LHCN-M2 (cell line): ENCODE measurements at places on chromosomes 5 and 9.

DNA sequence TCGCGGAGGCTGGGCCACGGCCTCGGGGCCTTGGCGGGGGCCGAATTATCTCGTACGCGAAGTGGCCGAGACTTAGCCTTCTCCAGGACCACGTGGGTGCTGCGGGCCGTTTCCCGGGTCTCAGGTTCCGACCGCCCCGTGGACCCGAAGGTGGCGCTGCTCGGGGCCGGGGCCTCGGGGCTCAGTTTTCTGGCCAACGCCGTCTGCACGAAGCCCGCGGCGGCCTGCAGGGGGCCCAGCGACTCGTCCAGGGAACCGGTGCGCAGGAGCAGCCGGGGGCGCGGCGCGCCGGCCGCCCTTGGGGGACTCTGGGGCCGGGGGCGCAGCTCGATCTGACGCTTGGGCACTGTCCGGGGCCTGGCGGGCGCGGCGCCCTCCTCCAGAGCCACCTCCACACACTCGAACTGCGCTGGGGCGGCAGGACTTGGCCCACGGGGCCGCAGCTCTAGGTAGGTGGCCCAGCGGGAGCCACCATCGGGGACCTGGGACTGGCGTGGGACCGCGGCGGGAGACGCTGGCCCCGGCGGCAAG, 716 bp downstream of the PROB1 start:
- no peak for DNase-seq

GRCh38 chr9:13491493-13492424, 212.3 kb upstream of the MPDZ start:
- no peak for DNase-seq

GRCh38 chr5:53927668-53928247, 367.3 kb downstream of the NDUFS4 start:
- no peak for DNase-seq

- no peak for DNase-seq
Measured at GRCh38 chr5:71877511-71877910, 158.4 kb downstream of the CARTPT start.

DNA sequence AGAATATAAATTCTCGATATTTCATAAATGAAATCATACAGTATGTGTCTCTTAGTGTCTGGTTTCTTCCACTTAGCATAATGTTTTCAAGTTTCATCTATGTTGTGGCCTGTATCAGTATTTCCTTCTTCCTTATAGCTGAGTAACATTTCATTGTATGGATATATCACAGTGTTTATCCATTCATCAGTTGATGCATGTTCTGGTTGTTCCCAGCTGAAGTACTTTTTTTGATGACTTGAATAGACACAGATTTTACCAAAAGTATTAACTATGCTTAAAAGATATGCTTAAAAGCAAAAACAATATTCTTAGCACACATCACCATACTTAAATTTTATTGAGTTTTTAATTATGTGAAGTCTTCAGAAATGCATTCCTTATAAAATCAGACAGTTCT, 12.7 kb downstream of the RAB14 start:
- DNase-seq, result no peak

DNA sequence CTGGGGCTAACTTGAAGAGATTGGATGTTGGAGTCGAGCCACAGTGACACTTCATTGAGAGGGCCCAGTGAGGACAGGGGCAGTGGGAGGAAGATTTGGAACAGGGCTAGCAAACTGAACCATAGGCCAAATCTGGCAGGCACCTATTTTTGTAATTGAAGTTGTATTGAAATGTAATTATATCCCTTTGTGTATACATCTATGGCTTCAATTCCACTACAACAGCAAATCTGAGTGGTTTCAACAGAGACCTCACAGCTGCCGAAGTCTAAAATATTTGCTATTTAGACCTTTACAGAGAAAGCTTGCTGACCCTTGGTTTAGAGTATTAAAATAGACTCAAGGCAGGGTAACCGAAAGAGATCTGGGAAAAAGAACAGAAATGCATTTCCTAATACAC, 4.7 kb upstream of the TNFSF8 start:
- DNase-seq, result no peak

DNA sequence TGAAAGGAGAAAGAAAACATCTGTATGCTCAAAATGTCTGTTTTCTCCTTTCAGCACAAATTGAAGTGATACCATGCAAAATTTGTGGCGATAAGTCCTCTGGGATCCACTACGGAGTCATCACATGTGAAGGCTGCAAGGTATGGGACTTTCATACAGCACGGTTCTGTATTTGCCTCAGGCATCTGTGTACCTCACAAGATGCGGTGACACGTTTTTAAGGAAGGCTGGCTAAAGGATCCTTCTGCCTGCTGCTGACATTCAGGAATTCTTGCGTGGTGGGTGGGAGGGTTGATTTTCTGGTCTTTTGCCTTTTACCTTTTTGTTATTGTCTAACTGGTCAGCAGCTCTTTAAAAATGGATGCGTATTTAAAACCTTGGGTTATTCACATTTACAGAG, 133.1 kb downstream of the RORB start:
- no peak for DNase-seq

- DNase-seq, result no peak
Measured at GRCh38 chr9:116940614-116941215, 253.6 kb downstream of the TRIM32 start.

- no peak for DNase-seq
Measured at GRCh38 chr9:1994180-1994579, 21.0 kb upstream of the SMARCA2 start.

DNA sequence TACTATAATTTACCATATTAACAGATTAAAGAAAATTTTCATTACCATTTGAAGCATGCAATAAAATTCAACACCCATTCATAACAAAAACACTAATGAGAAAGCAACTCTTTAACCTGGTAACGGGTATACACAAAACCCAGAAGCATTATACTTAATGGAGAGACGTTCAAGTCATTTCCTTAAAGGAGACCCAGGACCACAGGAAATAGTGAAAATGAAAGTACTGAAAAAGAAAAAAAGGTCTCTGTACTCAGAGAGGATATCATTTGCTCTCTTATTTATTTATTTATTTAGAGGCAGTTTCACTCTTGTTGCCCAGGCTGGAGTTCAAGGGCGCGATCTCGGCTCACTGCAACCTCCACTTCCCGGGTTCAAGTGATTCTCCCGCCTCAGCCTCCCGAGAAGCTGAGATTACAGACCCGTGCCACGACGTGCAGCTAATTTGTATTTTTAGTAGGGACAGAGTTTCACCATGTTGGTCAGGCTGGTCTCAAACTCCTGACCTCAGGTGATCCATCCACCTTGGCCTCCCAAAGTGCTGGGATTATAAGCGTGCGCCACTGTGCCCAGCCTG, 61.6 kb downstream of the SETX start:
- DNase-seq, result no peak

DNA sequence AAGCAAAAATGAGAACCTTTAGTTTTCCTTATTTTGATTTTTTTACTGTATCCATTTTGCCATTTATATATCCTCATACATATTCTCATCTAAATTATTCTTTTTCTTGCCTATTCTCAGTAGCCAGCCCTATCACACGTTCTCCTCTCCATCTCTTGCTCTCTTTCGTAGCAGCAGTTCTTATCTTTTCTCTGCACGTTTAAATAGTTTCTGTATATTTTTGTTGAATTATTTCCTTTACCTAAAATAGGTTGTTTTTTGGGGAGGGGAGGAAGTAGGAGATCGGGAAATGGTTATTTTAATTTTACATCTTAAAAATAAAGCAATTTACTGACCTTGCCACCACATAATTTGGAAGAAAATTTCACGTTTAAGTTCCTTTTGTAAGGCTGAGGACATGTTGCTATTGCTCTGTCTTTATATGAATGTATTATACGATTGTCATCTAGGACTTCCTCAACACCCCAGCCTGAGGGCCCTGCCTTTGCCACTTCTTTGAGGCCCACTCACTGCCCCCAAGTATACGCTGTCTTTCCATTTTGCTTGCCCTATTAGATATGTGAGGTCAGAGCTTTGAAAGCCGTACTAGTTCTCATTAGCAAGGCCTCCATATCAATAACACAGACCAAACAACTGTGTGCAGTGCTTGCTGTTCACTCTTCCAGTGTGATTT, 140.3 kb downstream of the GNAQ start:
- DNase-seq, result no peak

DNA sequence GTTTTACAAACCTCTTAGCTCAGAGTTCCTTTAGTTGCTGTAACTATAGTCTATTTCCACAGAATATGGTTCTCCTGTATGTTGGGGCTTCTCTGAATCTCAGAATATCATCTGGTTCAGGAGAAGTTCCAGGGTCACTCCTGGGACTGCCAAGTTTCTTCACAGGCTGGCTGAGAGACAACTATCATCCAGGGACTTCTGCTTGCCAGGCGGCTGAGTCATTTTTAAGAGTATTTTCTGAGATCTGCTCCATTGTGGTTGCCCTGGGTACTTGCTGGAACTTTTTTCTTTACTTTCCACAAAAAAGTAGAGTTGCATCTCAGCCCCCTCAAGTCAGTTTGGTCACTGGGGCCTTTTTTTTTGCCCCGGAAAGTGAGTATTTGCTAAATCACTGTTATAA, 566.5 kb downstream of the LRRC70 start:
- DNase-seq, result no peak

- DNase-seq, result no peak
Measured at GRCh38 chr5:67311208-67311607, 114.6 kb upstream of the CD180 start.

DNA sequence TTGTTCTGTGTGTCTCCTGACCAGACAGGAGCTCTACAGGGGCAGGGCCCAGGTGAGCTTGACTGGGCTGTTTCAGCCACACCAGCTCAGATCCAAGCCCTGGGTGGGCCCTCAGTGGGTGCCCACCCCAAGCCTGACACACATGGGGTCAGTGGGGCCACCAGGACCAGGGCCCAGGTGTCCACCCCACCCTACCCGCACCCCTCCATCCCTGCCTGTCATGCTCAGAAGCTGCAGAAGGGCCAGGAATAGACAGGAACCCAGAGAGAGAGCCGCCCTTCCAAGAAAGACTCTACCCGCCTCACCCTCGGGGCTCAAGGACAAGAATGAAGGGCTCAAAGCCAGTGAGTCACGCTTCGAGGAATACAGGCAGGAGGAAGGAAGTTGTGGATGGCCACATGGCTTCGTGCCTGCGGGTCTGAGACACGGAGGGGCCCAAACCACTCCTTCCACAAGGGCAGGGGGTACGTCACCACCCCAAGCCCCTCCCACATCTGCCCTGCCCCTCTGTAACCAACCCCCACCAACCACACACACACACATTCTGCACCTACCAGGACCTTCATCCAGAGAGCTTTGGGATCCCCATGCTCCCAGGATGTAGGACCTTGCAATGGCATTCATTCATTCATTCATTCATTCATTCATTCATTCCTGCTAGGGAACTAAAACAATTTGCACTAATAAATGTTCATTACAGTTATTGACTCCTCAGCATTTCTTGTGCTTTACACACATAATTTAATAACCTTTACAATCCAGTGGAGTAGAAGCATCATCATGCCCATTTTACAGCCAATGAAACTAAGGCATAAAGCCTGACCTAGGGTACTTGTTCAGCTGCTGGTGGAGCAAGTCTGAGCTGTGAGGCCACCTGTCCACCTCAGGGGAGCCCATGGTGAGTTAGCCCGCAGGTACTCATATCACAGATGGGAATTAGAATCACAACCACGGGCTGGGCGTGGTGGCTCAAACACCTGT, 55.9 kb upstream of the STXBP1 start:
- peak; percentile 96 for DNase-seq

- no peak for DNase-seq
Measured at GRCh38 chr9:108130905-108131304, 641.3 kb upstream of the KLF4 start.

- DNase-seq, result peak; percentile 51
Measured at GRCh38 chr5:120767178-120767820, 303.2 kb downstream of the PRR16 start.

DNA sequence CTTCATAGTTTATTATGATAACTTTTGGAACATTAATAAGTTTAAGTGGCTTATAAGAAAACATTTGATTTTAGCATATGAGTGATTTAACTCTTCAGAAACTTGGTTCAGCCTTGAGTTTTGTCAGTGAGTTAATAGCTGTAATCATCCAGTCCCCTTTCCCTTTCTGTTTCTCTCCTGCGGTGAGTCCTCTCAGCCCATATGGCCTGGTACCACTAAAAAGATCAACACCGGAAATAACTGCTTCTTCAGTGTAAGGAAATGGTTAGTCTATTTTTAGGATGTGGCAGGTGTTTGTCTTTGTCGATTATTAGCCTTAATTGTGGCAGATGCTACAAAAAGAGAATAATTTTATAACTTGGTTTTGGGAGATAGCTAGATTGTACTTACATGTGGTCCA, 120.2 kb upstream of the GRHPR start:
- DNase-seq, result no peak

- DNase-seq, result no peak
Measured at GRCh38 chr5:1311439-1312055, 16.7 kb upstream of the TERT start.

DNA sequence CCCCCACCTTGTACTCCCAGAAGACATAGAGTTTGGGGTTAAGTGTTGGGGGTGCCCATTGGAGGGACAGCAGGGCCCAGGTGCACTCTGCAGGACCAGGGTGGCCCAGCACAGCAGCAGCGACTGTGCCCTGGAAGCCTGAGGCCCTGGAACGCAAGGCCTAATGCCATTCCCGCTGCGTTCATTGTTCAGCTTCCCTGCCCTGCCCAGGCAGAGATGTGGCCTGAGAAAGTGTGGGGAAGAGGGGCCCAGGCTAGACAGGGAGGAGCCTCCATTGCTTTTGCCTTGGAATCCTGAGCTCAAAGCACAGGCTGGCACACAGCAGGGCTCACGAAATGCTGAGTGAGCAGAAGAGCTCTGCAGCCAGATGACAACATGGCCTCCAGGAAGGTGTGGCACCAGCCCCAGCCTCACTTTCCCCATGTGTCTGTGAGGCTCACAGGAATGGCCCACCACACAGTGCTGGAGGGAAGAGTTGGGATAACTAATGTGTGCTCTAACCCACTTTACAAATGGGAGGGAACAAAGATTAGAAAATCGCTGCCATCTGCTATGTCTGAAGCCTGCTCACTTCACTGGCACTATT, 19.4 kb downstream of the S1PR3 start:
- DNase-seq, result no peak

DNA sequence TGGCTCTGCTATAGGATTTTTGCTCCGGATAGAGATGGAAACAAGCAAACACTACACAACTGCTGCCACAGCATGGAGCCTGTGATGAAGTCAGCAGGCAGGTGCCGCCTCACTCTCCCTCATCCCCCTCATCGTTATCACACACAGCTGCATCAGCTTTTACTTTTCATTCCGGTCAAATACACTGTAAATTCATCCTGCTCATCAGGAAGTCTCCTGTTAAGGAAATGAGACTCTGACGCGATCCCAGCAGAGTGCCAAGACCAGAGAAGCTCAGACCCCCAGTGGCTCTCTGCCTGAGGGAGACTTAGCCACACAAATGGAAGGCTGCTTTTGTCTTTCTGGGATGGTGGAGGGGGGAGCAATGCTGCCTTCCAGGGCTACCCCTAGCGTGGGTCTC, 270.2 kb downstream of the ELAVL2 start:
- no peak for DNase-seq

GRCh38 chr5:113215401-113216060, 219.3 kb downstream of the TSSK1B start:
- DNase-seq, result no peak

DNA sequence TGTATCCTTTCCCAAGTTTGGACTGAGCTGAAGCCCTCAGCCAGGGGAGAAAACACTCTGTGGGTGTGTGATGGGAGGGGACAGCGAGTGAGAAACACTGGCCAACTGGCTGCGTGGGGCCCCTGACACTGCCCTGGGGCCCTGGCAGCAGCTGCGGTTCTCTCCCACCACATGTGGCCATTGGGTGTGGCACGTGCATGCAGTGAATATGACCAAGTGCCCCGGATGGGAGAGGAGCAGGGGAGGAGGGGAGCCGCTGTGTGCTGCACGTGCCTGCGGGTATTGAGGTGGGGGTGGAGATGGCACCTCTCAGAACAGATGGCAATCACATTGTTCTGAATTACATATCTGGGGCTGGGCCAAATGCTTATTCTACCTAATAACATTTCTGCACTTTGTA, 242.4 kb upstream of the PCSK5 start:
- DNase-seq, result no peak
